NCI-H1417 (cell line): ENCODE measurements at places on chromosomes 3 and 15.
A peak's percentile ranks its signal among the peaks of the same experiment; 100 is the strongest.

GRCh38 chr15:60215225-60215963 lies 182.4 kb downstream of the ANXA2 start:
- no peak for DNase-seq

DNA sequence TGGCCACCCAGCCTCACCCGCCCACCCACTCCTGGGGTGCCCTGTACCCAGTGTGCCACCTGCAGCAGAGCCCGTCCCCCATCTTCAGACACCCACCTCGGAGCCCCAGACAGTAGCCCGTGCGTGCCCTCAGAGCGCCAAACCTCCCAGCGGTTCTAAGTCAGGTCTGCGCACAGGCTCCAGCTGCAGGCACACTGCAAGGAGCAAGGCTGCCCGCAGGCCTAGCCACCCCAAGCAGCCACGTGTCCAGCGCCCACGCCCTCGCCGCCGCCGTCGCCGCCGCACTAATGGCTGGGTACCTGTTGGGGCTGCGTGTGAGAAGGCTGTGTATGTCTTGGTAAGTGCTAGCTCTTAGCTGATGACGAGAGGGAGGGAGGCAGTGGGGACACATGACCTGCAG lies 8.8 kb upstream of the CHST14 start:
- no peak for DNase-seq

GRCh38 chr15:66936861-66937582 lies 128.4 kb upstream of the SMAD3 start:
- no peak for DNase-seq

- no peak for DNase-seq
Measured at GRCh38 chr3:72900048-72900447, 12.2 kb downstream of the GXYLT2 start.

DNA sequence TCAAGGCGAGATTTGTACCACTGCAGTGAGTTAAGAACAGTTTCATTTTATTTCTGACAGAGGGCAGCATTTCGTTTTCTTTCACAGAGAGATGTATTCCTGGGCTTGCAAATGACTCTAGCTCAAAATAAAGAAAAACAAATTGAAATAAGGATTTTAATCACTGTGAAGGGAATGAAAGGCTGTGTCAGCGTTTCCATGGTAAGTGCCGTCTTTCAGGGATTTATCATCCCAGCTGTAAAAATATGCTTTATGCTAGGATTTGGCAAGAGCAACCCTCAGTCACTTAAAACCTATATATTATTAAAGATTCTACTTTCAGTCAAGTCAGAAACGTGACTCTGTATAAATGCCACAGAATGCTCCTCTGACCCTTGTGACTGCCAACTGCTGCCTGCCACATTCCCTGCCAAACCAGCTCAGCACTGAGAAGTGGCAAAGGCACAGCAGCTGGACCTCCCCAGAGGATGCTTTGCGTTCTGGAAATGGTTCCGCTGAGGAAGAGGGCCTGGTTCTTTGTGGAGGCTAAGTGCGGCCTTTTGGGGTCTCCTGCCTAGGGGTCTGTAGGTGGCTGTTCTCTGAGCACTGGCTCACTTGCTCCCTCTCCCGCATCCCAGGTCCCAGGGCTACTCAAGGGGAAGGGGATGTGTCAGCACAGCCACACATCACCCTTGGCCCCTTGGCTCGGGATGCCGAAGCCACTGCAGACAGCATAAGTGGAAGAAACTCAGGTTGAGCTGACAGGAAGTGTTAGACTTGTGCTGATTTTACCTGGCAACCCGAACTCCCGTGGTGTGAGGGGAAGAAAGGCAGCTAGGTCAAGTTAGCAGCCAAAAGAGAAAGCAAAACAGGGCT lies 56.6 kb upstream of the POMGNT2 start:
- DNase-seq = peak; percentile 41

DNA sequence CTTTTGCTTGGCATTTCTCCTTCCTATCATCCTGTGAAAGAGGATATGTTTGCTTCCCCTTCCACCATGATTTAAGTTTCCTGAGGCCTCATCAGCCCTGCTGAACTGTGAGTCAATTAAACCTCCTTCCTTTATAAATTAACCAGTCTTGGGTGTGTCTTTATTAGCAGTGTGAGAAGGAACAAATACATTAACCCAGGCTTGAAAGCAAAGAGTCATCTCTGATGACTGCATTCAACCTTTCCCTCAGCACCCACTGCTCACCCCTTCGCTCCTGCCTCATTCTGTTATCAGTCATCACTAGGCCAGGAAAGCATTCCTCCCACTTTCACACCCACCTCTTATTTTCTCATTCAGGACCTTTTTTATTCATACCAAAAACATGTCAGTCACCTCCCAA lies 59.6 kb upstream of the CASR start:
- DNase-seq = no peak

DNA sequence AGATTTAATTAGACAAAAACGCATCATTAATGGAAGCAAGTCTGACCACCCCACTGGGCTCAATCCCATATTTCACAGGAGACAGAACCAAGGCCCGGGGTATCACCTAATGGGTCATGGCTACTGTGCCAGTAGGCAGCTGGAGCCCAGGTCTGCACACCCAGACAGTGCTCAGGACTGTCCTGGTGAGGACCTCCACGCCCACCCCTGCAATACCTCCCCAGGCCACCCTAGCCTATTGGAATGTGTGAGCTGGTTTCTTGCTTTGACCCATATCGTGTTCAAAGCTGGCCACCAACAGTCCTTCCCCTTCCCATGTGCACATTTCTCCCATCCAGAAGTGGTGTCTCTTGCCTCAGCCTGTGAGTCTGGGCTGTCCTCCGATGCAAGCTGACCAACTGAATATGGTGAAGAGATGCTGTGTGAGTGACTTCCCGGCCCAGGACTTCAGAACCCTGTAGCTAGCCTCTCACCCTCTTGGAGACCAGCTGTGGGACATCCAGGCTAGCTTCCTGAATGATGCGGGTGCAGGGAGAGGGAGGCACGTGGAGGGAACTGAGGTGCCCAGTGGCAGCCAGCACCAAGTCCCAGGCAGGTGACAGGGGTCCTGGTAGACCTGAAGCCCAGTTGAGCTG lies 19.1 kb downstream of the SLC6A20 start:
- DNase-seq = no peak

DNA sequence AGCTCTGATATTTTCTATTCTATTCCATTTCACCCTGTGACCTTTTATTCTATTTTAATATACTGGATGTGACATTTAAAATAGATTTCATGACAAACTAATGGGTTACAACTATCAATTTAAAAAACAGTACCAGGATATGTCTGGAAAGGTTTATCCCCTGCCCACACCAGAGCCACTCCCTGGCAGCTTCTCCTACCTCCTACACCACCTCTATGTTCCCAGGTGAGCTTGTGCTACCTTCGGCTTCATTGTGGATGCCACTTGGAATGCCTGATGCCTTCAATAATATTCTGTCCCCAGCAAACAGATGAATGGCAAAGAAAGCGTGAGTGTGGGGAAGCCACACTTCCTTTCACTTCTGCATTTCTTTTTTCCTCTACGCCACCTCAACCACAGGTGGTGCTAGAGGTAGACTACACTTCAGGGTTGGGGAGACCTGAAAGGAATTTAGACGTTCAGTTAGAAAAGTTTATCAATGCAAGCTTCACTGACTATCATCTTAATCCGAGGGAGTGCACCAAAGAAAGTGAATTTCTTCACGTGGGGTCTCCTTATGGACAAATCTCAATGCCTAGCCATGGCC lies 213.0 kb downstream of the SSR3 start:
- DNase-seq = no peak

- no peak for DNase-seq
Measured at GRCh38 chr15:47742334-47742733, 25.0 kb downstream of the SEMA6D start.

DNA sequence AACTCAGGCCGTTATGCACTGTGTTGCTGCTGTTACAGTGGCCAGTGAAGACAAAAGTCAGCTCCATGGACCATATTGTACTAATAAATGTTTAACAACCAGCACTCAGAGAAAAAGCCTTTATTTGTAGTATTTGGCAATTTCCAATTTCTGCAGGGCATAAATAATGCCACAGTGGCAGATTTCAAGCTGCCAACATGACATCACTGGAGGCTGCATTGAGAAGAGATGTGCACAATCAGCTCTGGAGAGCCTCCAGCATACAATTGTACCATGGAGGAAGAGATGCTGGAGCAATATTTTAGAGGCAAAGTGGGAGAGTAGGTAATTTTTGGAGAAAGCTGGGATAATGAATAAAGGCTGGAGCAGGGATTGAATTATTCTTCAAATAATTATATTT lies 9.7 kb upstream of the ALCAM start:
- no peak for DNase-seq

DNA sequence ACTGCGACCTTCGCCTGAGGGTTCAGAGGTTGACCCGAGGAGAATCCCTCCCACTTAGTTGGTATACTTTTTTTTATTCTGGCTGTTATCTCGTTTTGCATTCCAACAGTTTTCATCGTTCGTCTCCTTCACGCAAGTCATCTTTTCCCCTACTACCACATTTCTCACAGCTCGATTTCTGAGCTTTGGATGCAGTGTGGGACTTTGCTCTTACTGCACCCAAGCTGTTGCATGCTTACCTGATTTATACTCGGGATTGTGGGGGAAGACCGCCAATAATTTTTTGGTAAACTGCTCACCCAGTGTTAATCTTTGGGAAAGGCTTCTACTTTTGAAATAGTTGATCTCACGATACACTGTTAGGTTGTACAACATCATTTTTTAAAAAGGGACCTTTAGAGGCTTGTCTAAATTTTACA lies 702 bp downstream of the TBC1D23 start:
- no peak for DNase-seq

GRCh38 chr3:136546720-136547119 lies 205.5 kb downstream of the STAG1 start:
- DNase-seq = no peak

DNA sequence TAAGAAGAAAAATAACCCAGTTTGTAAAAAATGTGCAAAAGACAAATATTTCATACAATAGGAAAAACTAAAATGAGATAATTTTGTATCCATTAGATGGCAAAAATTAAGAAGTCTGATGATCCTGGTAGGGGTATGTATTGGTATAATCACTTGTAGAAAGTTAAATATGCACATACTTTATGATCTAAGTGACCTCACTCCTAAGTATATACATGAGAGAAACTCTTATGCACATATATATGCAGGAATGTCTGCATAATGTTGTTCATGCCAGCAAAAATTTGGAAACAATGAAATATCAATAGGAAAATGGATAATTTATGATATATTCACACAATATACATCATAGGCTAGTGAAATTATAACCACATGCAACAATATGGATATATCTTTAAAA lies 33.5 kb downstream of the USP50 start:
- DNase-seq = no peak

DNA sequence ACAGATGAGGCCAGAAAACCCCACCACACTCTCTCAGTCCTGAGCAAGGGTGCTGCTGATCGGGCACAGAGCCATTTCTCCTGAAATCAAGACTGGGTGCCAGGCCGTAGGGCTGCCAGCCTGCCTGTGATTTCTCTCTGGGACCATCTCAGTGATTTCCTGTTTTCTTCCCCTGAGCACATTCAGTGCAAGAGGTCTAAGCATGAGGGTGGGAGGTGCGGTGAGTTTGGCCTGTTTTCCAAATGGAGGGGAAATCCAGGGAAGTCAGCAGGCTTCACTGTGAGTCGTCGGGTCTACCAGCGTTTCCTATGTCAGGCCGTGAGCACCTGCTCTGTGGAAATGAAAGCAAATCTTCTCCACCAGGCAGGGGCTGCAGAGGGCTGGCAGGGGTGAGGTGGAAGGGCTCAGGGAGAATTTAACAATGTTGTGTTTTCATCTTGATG lies 82.3 kb downstream of the ST6GAL1 start:
- DNase-seq = no peak

- DNase-seq = no peak
Measured at GRCh38 chr3:194570235-194570634, 63.0 kb downstream of the TMEM44 start.

DNA sequence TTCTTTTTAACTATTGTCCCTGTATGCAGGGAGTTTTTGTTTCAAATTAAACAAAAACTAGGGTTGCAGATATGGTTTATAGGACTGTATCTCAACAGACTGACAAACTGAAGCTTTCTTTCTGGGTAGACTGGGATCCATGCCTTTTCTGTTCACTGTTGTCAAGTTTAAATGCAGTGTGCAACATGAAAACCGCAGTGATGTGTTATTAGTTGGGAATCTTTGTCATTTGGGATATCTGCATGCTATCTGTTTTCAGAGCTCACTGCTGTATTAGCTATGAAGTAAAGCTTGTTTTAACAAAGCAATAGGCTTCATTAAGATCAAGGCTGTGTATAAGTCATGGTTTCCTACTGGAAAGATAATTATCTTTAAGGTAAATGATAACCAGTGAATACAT lies 21.4 kb upstream of the MCF2L2 start:
- DNase-seq = no peak

DNA sequence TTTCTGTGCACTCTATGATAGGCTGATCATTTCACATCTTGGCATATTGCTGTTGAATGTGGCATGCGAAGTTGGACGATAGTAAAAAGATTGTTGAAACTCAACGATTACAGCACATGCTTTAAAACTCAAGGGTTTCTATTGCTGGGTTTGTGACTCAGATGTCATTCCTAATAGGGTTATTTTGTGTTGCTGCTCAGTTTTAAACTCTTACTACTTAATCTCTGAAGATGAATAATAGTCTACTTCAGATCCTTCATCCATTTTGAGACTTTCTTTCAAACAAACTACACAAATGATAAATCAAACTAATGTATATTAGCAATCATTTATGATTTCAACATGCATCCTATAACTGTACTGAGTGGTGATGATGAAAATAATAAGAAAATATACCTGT lies 71.3 kb upstream of the MBNL1 start:
- DNase-seq = no peak

DNA sequence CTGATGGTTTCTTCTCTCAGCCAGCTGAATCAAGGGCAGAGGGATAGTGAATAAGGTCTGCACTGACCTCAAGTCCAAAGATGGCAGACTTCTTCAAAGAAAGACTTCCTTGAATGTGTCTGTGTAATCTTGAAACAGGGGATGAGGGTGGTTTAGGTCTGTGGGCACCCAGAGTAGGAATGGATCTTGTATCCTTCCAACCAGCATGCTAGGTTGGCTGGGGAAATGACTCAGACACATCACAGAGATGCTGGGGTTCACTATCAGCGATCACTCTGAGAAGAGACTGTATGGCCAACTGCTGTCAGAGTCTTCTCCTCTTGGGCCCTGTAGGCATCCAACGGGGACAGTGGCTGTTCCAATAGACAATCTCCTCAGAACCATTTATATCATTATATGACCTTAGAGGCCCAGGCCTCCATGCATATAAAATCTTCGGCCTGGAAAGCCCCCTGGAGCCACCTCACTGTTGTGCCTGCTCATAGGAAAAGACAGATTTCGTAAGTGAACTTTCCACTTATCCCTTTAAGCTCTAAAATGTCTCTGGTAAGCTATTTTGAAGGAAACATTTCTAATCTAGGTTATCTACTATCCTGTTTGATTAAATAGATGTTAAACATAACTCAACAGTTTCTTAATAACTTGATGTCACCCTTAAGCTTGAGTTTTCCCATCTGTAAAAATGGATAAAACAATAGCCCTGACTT lies 58.5 kb downstream of the TIPARP start:
- no peak for DNase-seq

- DNase-seq = no peak
Measured at GRCh38 chr3:46711760-46712159, 5.9 kb downstream of the PRSS50 start.
